ENCODE measurements at places on chromosomes 5 and 9.

- no peak for DNase-seq
Observed at GRCh38 chr5:10140195-10140973, 109.3 kb downstream of the ATPSCKMT start.

DNA sequence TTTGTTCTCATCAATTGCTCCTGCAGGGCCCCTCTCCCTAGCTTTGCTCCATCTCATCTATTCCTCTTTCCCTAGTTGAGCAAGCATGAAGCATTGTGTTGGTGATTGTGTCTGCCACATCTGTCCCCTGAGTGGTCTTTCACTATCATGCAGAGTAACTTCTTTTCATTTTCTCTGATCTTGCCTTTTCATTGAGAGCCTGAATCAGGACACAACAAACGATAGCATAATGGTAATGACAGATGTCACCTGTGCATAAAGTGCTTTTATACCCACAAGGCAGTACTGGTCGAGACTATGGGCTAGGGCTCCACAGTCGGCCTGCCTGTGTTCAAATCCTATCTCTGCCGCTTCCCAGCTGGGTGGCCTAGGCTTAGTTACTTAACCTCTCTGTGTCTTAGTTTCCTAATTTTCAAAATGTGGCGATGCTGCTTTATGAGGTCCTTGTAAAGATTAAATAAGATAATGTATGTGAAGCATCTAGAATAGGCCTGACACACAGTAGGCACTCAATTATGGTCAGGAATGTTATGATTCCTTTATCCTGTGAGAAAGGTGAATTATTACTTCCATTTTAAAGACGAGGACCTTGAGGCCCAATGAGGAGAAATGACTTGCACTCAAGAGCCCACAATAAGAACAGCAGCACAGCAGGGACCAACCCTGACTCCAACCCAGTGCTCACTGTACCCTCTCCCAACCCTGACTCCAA lies 137.1 kb upstream of the ZNF618 start:
- no peak for DNase-seq

- no peak for DNase-seq
Observed at GRCh38 chr5:67010684-67011409, 185.8 kb downstream of the CD180 start.

DNA sequence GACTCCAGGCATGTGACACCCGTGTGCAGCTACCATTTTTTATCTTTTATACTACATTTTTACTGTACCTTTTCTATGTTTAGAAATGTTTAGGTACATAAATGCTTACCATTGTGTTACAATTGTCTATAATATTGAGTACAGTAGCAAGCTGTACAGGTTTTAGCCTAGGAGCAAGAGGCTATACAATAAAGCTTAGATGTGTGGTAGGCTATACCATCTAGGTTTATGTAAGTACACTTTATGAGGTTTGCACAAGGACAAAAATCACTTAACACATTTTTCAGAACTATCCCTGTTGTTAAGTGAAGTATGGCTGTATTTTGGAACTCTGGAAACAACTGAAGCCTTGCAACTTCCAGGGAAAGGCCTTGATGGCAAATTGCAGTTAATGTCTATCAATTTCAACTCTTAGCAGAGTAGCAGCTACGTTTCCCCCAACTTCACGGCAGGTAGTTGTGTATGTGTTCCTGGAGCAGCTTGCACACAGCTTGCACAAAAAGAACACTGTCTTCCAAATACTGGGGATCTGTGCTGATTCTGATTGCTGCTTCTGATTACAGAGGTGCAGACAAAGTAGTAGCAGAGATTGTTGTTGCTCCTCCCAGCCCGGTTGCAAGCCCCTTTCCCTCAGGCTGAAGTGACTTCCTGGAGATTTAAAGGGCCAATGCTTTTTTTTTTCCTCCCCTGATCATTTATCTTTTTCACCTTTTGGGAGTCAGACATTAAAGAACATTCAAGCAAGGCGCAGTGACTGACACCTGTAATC lies 30.0 kb downstream of the SIL1 start:
- no peak for DNase-seq

DNA sequence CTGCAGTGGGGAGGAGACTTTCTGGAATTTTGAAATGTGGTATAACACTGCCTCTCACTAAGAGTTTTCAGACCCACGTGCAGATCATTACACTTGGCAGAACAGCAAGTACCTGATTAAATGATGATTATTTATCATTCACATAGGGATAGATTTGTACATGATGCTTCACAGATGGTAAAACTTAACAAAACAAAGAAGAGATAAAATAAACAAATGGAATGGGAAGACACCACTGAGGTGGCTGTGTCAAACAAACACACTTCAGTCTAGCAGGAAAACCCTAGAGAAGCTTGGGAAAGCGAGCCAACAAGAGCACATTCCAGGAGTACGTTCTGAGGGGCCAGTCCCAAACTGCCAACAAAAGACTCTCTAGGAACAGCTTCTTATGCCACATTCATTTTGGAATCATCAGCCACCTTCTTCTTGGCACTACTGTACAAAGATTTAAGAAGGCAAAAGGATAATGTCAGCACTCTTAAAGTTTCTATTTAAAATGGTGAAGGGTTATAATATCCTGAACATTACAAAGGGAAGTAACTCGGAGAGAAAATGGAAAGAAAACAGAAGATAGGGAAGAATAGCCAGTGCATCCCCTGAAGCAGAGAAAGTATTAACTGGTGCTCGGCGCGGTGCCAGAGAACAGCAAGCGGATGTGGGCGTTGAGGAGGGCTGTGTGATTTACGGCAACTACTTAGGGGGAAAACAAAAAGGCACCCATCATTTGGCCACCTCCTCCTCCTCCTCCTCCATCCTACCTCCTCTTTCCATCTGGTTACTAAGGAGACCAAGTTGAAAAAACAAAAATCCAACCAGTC lies 1.6 kb downstream of the MED27 start:
- no peak for DNase-seq

GRCh38 chr5:137278476-137278875 lies 220.7 kb downstream of the SPOCK1 start:
- no peak for DNase-seq

DNA sequence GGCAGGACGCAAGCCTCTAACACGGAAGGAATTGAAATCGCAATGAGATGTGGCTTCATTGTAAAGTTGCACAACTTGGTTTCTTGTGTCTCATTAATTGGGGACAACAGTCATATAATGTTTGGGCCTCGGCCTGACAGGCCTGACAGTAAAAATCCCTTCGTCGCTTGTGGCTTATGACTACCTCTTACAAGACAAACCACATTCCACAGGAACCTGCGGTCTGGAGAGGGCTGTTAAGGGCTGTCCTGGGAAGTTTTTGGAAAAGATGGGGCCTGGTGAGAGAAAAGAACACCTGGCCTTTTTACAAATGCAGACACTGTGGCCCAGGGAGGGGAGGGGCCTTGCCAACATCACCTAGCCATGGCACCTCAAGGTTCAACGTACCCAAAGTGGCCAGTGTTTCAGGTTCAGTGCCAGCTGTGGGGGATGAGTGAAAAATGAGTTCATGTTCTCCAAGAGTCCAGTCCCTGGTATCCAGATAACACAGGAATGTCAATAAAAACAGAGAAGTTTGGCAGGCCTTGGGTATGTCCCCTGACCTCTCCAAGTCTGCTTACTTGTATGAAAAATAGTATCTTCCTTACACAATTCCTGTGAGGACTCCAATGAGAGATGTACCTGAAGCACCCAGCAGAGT lies 22.2 kb downstream of the SHB start:
- DNase-seq: no peak

- DNase-seq: no peak
Observed at GRCh38 chr5:53200306-53200705, 90.7 kb upstream of the MOCS2 start.

- no peak for DNase-seq
Observed at GRCh38 chr5:37248421-37248969, 681 bp downstream of the CPLANE1 start.

DNA sequence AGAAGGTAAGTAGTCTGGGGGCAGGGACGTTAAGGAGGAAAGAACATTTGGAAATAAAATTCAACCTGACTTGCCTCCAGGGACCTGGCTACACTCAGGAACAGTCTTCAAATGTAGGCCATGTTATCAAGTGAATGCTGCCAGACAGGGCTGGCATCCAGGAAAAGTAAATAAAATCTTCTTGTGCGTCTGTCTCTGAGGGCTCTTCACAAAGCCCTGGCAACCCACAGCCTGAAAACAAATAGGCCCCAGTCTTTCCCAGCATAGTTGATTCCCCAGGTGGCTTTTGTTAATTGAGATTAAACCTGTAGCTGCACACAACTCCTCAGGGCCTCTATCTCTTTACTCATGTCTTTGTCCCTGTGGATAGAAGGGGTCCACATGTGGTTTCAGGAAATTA lies 55.4 kb downstream of the STK32A start:
- no peak for DNase-seq

DNA sequence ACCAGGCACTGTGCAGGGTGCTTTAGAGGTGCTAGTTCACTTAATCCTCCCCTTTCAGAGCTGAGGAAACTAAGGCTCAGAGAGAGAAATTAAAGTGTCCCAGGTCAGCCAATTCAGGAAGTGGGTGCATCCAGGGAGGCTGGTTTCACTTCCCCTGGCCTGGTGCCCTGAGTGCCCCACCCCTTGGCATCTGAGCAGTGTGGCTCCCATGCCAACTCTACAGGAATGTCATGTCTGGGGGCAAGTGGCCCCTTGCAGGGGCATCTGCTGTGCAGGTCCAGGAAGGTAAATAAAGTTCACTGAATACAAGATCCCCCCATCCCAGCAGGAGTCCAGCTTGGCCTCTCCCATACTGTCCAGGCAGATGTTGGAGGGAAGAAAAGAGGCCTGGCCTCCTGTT lies 4.4 kb upstream of the N4BP3 start:
- DNase-seq: no peak

DNA sequence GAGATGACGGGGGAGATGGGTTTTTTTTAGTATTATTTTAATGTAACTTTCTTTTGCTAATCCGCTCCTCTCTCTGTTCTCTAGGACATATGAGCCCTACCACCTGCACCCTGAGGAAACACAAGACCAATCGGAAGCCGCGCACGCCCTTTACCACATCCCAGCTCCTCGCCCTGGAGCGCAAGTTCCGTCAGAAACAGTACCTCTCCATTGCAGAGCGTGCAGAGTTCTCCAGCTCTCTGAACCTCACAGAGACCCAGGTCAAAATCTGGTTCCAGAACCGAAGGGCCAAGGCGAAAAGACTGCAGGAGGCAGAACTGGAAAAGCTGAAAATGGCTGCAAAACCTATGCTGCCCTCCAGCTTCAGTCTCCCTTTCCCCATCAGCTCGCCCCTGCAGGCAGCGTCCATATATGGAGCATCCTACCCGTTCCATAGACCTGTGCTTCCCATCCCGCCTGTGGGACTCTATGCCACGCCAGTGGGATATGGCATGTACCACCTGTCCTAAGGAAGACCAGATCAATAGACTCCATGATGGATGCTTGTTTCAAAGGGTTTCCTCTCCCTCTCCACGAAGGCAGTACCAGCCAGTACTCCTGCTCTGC lies 4.8 kb downstream of the MSX2 start:
- no peak for DNase-seq

- no peak for DNase-seq
Observed at GRCh38 chr9:68458918-68459317, 81.8 kb downstream of the TMEM252 start.

- no peak for DNase-seq
Observed at GRCh38 chr5:30505014-30505886, 688.2 kb upstream of the CDH6 start.

- no peak for DNase-seq
Observed at GRCh38 chr5:36703245-36703860, 96.9 kb downstream of the SLC1A3 start.

DNA sequence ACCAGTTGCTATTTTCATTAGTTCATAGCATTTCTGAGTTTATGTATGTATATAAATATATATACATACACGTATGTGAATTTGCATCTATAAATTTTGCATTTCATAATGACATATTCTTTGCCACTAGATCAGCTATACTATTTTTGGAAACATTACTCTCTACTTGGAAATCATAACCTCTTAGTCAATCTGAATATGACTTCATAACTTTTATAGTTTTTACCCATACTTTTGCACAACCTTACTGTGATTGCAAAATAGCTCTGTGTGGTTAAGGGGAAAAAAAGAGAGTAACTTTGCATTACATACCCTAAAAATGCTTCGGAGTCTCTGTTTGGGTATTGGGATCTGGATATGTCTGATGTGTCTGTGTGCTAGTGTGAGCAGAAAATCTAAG lies 44.9 kb upstream of the ADAMTSL1 start:
- DNase-seq: no peak

GRCh38 chr5:92518318-92518904 lies 1062.6 kb downstream of the NR2F1-AS1 start:
- no peak for DNase-seq

DNA sequence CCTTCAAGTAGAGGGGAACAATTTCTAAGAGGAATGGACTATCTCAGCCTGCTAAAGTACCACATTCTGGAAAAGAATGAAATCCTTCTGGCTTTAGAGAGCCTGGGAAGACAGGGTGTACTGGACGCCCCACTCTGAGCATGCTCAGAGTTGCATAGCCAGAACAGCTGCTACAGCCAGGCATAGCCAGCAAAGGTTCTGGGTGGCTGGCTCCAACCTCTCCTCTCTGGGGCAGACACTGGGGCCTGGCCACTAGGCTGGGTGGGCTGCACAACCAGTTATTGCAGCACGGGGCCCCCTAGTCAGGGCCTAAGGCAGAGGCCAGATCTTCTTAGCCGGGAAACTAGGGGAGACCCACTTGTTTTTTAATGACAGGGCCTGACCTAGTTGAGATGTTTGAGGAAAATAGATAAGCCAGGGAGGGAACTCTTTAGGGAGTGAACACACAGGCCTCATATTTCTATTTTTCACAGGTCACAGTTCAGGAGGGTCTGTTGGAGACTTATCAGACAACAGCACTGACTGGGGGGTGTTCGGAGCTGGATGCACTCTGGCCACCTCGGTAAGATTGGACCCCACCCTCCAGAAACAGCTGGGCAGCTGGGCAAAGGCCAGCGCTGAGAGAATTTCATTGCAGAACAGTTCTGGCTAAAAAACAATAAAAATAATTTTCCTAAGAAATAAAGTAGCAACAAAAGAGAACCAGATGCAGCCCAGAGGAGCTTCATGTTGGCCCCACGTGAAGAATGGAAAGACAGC lies 142.9 kb downstream of the LPAR1 start:
- DNase-seq: no peak

DNA sequence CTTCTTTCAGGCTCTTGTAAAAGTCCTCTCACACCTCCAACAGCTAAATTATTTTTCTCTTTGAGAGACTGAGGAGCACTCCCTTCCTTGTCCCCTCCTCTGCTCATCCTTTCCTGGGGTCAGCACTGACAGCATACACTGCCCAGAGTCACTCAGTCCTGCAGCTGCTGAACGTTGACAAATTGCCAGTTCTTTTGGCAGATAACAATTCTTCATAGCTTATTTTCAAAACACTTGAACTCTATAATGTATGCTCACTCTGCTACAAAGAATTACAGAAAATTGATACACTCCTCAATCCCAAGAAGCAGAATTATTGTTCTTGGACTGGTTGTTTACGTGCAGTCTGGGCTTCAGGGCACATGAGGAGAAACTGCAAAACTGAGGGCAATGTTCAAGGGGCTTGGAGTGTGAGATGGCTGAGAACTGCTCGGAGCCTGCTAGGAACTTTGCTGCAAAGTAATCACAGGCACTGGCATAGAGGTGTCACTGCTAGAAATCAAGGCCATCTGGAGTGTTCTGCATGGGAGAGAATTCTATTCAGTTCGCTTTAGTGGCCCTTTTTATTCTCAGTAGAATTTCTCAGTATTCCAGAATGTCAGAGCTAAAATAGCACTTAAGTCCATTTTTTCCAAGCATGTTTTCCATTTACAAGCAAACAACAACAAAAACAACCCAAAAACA lies 96.4 kb upstream of the SPOCK1 start:
- no peak for DNase-seq

- no peak for DNase-seq
Observed at GRCh38 chr5:102991802-102992201, 128.1 kb downstream of the GIN1 start.
